ENCODE measurements at places on chromosomes 4 and X.
A peak's percentile ranks its signal among the peaks of the same experiment; 100 is the strongest.

DNA sequence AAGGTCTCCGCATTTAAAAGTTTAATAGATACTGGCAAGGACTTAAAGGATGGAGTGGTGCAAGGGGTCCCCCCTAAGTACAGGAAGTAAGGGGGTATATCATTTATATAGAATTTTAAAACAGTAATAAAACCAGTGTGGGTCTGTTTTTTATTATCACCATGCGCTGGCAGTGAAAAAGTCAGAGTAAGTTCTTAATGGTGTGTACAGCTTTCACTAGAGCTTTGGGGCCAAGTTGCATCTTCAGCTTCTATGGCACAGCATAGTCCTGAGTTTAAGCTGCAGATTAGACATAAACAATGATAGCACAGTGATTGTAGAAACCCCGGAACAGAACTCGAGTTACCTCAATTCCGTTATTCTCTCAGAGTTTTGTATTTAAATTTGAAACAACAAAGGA, 27.6 kb downstream of the RHOH start:
- DNase-seq = no peak

DNA sequence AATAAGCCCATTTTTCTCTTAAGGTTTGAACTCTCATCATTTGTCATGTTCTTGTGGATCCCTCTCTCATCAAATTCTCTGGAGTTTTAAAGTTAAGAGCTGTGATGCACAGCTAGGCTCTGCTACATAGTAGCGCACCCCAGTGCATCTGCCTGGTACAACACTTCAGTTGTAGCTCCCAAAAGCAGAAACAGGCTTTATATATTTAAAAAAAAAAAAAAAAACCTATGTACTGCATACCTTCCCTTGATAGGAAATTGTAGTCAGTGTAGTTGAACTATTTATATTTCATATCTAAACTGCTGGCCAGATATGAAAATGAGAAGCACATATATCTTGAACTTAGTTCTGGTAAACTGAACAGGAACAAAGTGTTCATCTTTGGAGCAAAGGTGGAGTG, 131.4 kb downstream of the KLHL13 start:
- no peak for DNase-seq

DNA sequence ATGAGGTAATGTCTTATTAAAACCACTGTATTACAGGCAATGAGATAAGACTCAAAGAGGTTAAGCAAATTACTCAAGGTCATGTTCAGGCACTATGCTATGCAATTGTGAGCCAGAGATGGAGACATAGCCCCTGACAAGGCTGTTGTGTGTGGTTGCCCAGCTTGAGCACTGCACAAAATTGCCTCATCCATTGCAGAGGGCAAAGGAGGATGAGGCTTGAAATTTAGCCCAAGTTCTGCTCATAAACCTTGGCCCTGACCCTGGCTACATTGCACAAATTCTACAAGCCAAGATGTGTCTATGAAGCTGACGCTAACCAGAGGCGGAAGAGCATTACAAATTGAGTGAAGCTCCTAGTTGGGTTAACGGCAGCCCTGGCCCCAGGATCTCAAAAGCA, 65.6 kb upstream of the PGM2 start:
- no peak for DNase-seq

- DNase-seq = no peak
Observed at GRCh38 chr4:81503586-81503985, 31.9 kb upstream of the RASGEF1B start.

- no peak for DNase-seq
Observed at GRCh38 chrX:29295987-29296680, 708.9 kb downstream of the IL1RAPL1 start.

GRCh38 chr4:109989044-109989443, 76.4 kb downstream of the EGF start:
- no peak for DNase-seq

DNA sequence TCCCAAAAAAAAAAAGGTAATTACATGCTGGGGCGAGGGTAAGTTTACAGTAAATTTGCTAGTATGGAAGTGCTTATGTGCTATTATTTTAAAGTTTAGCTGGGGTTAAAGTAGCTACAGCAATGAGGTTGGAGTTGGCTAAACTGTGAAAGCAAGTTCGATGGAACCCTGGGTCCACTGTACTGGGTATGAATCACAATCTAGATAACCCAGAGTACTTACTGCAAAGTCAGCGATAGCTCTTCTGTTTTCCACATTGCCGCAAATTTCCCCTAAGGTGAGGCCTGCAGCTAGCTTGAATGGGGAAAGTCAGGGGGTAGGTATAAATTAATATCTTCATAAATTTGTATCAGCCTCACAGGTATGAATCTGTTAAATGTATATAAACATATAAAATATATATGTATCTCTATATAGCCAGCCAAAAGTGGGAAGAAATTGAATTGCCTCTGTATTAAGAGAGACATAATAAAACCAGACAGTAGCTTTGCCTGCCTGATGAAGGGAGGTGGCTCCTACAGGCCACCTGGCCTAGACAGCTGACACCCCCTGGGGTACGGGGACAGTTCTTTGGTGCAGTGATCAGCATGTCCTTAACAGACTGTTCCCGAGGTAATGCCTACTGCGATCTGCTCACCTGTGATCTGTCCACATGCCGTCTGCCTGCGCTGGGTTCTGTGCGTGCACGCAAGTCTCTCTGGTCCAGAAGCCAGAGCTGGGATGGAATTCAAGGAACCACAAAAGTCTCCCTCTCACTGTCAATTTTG, 30.6 kb downstream of the CLRN2 start:
- DNase-seq = no peak

DNA sequence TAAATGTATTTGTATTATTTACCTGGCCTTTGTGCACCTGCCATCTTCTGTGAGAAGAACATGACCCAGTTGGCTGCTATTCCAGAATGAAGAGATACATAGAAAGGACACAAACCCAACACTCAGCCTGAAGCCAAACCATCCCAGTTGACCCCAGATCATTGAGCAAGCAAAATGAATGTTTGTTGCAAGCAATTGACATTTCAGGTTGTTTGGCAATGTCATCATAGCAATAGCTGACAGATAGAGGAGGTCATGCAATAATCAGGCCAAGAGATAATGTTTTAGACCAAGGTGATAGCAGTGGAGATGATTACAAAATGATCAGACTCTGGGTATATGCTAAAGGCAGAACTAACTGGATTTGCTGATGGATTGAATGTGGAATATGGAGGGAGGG, 71.2 kb upstream of the TMEM164 start:
- DNase-seq = no peak

DNA sequence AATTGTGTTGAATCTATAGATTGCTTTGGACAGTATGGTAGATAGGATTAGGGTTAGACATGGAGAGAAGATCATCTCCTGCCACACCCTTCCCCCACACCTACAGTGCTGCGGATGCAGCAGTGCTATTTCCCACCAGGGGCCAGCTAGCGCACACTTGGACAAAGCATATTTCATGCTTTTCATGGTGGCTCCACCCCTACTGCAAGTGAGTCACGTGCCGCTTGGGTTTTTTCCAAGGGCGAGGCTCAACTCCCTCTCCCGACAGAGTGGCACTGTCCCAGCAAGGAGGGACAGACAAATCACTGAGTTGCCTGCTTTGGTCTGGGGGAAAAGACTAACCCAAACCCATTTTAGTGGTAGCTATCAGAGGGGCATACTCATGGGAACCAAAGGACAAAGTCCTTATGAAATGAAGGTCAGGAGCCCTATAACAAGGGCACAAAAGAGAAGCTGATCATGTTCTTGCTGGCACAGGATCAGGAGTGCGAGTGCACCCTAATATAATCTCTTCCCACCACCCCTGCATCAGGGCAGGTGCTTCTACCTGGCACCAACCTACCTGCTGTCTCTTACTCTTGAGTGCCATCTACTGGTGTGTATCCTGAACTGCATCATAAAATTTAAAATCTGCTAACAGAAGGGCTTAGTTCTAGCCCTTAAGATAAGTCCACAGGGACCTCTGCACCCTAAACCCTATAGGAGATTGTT, 55.1 kb upstream of the PGAM4 start:
- peak; percentile 4 for DNase-seq

GRCh38 chr4:156559346-156559745, 412.3 kb downstream of the PDGFC start:
- DNase-seq = no peak
